NAMALWA (cell line): ENCODE measurements at places on chromosomes 3 and 15.
A peak's percentile ranks its signal among the peaks of the same experiment; 100 is the strongest.

- peak; percentile 72 for DNase-seq
Measured at GRCh38 chr15:74382004-74382816, 14.8 kb upstream of the CYP11A1 start.

DNA sequence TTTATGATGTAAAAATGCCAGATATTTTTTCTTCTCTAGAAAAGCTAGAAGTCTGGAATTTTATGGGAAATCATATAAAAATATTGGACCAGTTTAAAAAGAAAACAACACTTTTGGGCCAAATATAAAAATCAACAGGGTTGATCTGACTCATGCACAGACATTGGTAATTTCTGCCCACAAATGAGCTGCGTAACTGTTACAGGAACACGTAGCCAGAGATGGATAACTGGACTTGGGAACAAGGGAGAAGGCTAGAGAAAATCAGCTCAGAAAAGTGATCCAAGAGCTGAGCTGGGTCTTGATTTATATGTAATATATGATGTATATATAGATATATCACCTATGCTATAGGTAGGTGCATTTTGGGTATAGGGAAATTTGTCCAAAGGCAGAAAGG lies 36.8 kb upstream of the NAALADL2 start:
- DNase-seq = no peak

DNA sequence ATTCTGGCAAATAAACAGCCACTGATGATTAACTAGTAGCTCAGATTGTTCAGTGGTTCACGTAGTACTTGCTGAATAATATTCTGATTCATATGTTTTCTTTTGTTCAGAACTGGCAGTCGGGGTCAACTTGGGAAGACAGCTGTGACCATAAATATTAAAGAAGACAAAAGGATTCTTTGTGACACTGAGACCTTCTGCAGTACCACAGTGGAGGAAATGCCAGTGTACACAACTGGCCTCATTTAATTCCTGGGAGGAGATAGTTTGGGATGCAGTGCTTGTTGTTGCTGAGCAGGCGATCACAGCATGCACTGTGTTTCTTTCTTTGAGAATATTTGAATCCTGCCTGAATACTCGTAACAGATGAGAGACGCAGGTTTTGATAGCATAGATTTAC lies 26.7 kb upstream of the MCF2L2 start:
- no peak for DNase-seq

DNA sequence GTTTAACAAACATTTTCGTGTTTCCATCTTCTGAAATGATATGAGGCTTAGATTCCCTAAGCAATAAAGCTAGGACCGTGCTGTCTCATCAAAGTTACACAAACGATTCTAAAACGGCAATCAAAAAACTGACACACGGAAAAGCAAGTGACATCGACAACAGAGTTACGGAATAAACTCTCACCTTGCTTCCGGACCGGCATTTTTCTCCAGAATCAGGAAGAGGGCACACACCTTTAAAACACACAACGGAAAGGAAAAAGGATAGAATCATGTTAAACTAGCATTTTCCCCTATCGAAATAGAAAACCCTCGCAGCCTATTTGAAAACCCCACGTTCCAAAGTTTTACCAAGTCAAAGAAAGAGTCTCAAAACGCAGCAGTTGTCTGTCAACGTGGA lies 1.4 kb downstream of the DLG1 start:
- peak; percentile 32 for DNase-seq

DNA sequence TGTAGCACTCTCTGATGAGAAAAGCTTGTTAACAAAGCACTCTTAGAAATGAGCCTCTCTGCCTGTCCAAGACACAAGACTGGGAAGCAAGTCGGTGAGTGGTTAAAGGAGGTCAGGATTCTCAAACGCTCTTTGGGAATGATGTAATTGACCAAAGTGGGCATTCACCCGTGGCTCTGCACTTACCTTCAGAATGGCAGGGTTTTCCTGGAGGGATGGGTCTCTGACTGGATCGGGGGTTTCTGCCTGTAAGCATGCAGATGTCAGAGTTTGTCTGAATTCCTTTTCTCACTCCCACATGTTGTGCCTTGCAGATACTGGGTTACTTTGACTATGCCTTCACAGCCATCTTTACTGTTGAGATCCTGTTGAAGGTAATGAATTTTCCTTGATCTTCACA lies 106.3 kb downstream of the CHDH start:
- no peak for DNase-seq

GRCh38 chr3:42988566-42988965 lies 9.5 kb downstream of the GASK1A start:
- no peak for DNase-seq

DNA sequence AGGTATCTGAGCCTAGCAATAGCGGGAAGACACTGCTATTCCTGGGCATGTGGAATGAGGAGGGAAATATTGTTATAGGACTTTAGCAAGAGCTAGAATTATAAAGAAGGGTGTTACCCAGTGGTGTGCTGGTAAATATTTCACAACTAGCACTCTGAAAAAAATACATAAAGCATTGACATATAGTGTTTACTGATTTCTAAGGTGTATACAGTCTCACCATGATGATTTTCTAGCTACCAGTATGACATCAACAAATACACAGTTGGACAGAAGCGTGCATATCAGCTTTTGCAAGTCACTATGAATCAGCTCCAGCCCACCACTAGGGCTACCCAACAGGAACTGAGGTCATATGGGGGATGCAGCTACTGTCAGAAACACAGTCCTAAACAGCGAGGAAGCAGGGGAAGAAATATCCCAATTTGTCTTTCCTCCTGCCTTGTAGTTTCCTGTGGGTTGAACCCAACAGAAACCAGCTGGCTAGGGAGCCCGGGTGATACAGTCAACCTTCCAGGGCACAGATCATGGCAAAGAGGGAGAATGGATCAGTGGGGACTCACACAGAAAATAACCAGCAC lies 39.6 kb downstream of the HGD start:
- DNase-seq = peak; percentile 11

DNA sequence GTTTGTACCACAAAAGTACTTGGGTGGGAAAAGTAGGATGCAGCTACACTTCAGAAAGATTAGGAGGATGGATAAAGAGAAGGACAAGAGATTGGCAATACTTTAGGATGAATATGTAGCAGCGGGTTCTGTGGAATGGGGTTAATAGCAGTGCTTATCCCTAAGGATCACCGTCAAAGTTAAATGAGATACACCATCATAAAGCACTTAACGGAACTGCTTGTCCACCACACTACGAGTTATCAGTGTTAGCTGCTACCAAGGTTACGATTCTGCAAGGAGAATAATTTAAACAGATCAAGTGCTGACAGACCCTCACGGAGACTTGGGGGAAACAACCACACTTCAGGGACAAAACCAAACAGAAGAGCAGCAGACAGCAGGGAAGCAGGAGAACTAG lies 963 bp downstream of the SHQ1 start:
- DNase-seq = peak; percentile 3

DNA sequence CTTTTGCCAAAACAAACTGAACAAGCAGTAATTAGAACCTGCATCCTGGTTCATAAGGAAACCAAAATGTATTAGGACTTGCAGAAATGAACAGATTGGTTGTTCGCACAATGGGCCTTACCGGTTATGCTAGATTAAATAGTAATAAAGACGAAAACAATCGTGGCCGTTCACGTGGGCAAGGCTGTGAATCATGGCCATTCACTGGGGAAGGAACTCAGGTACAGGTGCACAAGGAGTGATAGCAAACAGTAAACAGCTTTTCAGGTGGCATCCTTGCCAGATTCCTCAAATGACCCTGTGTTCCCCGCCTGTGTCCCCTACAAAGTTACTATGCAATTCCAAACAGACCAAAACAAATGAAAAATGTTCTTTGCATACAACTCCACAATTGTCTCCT lies 8.2 kb downstream of the LRIG1 start:
- no peak for DNase-seq

DNA sequence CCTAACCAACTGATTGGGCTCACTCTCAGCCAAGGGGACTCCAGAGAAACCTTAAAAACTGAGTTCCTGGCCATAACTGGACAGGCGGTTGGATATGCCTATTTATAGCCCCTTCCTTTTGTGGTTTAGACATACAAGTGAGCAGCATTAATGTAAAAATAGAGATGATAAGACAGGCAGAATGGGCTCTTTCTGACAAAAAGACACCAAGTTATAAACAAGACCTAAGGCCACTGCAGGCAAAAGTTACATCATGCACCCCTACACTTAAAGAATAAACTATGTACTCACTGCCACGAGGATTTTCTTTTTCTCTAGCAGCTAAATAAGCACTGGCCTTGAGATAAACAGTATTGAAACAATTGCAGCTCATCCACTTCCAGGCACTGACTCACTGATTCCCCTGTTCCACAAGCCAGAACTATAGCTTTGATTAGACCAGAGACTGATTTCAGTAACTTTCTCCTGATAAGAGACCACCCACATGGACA lies 30.1 kb downstream of the SUCNR1 start:
- no peak for DNase-seq

GRCh38 chr3:15164340-15164739 lies 41.7 kb upstream of the CAPN7 start:
- DNase-seq = no peak

DNA sequence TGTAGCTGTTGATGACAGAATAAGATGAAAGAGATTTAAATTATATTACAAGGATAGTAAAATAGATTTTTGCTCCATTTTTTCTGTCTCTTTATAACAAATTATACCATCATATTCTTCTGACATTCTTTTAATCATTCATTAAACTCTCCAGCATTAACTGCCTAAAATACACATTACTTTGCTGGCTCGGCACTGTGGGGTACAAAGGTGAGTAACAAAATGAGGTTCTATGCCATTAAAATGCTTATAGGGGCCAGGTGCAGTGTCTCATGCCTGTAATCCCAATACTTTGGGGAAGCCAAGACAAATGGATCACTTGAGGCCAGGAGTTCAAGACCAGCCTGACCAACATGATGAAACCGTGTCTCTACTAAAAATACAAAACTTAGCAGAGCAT lies 81.5 kb downstream of the ULK4 start:
- DNase-seq = no peak

DNA sequence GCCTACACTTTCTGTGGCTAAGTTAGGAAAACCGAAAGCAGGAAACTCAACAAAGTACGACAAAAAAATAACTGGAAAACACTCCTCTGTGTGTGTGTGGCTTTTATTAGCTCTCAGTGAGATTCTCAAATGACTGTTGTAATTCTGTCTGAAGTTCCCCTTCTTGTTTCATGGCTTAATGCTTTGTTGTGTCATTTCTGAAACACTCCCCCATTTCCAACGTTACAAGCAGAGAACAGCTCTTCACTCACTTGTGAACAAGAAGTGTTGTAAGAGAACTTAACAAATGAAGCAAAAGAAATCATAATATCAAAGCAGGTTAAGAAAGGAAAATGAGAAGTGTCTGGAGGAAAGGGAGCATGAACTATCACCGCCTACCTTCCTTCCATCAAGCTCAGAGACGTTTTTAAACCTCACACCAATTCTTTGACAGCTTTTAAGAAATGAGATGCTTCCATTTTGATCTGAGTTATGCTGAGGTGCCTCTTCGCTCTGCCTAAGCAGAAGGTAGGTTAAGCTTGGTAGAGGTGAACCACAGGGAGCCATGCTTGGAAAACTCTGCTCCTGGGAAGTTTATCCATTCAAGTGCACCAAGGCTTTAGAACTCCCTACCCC lies 12.4 kb upstream of the SEC62 start:
- peak; percentile 60 for DNase-seq

DNA sequence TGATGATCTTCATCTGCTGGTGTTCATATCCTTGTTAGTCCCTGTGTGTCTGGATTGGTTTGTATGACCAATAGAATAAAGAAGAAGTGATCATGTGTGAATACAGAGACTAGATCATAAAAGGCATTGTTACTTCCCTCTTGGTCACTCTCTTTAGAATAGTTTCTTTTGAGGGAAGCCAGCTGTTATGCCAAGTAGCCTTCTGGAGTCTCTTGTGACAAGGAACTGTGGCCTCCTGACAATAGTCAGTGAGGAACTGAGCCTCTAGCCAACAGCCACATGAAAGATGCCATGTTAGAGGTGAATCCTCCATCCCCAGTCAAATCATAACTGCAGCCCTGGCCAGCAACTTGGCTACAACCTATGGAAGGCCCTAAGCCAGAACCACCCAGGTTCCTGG lies 63.0 kb upstream of the SMAD3 start:
- DNase-seq = no peak

DNA sequence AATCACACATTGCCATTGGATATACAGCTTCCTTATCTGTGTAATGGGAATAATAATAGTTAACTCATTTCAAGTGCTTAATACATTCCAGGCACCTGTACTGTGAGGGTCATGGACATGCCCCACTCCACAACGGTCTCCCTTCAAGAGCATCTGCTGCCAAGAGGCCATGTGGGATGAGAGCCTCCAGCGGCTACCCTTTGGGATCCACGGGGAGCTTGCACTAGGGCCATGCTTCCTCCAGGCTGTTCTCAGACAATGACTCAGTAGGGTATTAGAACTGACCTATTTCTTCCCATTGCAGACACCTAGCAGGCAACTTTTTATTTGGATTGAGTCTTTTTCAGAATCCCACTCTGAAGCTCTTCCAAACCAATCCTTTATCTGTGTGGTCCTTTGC lies 1078.9 kb downstream of the TUSC7 start:
- DNase-seq = no peak

GRCh38 chr15:92608866-92609700 lies 46.5 kb downstream of the FAM174B start:
- DNase-seq = no peak

- DNase-seq = no peak
Measured at GRCh38 chr3:72145506-72146380, 360.8 kb upstream of the PROK2 start.

- DNase-seq = no peak
Measured at GRCh38 chr3:11724615-11725339, 81.1 kb upstream of the VGLL4 start.

GRCh38 chr15:65421360-65422215 lies 1.2 kb downstream of the IGDCC4 start:
- DNase-seq = no peak

DNA sequence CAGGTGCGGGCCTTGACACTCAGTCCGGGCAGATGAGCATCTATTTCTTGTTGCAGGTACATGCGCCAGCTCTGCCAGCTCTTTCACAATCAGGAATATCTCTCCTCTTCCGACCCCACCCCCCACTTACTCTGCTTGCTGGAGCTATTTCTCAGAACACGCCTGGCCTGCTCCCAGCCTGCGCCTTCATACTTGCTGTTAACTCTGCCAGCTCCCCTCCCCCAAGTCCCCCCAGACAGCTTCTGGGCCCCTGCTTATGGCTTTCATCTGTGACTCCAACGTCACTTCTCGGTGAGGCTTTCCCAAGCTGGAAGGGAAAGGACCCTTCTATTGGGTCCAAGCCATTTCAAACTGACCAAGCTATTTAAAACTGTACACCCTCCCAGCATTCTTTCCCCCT lies 15.2 kb downstream of the MAGEF1 start:
- DNase-seq = no peak

GRCh38 chr3:133595341-133595740 lies 21.9 kb downstream of the CDV3 start:
- no peak for DNase-seq

GRCh38 chr3:112931736-112932521 lies 43.0 kb downstream of the CD200R1 start:
- no peak for DNase-seq

GRCh38 chr3:15892311-15893227 lies 94.8 kb upstream of the ANKRD28 start:
- DNase-seq = no peak
